ENCODE measurements at places on chromosomes 12 and 14.

GRCh38 chr12:59322473-59322872 is 273.4 kb upstream of the SLC16A7 start:
- DNase-seq: no peak

DNA sequence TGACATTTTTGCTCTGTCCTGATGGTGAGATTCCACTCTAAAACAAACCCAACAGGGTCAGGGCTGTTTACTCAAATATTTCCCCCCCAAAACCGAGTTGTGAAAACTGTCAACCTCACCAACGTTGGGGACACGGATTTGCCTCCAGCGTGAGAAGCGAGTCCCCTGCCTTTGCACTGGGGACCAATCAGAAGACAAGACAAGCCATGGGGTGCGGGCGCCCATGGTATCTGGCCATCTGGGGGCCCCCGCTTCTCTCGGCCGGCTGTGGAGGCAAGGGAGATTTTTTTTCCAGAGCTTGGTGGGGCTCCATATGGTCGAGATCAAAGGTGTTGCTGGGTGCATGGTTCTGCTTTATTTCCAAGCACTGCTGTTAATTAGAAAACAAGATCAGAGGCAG is 272.1 kb downstream of the BCL11B start:
- no peak for DNase-seq

DNA sequence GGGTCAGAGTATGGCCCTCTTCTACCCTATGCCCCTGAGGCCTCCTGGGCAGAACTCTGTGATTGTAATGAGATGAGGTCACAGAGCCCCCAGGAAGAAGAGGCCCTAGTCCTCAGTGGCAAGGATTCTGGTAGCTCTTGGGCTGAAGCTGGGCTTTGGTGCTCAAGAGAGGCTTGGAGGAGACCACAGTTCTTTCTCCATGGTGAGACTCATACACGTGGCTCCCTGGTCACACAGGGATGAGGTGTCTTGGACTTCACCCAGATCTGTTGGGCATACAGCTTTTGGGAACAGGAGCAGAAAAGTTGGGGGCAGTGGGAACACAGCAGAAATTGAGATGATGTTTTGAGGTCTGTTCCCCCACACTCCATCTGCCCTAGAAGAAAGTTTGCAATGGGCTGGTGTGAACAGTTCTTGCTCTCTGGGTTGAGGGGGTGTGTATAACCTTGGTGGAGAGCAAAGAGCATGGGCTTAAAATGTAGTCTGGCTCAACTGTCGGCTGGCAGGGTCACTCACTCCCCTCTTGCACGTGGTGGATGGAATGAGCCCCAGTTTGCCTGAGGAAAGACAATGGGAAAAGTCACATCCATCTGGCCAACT is at the start of gene KRT86:
Gene KRT86, plus strand, starts transcription at position 125 of the 600 bp plus-strand sequence. CDS start 27,272 bp downstream, outside the sequence.
- no peak for DNase-seq

DNA sequence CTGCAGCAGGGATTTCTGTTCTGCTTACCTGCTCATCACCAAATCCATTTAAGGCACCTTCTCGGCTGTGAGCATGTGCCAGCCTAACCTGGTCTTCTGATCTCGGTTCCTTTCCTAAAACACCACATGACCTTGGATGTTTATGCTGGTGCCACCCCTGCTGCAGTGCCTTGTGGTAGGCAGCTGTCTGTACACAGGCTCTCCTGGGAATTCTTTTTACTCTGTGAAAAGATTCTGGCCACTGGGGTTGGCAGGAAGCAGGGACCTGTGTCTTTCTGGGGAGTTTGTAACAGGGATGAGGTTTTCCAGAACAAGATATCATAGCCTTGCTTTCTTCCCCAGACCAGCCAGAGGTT is 10.4 kb upstream of the PLEKHG3 start:
- DNase-seq: no peak

DNA sequence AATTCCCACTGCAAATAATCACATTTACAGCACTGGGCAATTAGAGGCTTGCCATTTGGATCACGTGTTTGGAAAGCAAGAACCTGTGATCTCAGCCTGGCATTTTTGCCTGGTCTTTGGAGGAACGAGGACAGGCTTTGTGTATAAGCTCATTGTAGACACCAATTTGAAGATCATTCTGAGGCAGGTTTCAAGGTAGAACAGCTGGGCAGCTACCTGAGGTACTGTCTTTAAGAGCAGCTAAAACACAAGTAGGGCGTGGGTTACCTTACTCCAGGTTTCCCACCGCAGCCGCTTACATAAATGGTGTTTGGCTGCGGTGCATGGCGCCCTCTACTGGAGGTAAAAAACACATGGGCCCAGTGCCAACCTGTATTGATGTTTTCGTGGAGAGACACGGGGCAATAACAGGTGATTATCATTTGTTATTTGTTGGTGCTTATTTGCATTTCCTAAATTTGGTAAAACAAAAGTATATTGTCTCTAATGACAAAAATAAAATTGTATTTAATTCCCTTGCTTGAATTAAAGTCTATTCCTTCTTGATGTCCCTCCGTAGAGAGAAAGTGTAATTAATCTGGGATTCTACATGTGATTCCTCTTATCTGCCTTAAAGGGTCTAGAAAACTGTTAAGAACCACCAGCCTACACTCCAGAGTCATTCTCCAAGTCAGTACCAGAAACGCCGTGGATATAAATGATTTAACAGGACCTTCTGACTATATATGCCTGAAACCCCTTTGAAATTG is 69.7 kb downstream of the SVOP start:
- peak; percentile 25 for DNase-seq

Data from GM04504 (cell line).